ENCODE measurements at places on chromosomes 3 and 15.

GRCh38 chr15:60761505-60761845 is 282.5 kb upstream of the ICE2 start:
- no peak for DNase-seq

- peak; percentile 8 for DNase-seq
These were observed 3.0 kb upstream of the MAP1A start for GRCh38 chr15:43514241-43515057.

GRCh38 chr3:69803681-69804270 is 64.5 kb downstream of the MITF start:
- DNase-seq, result no peak

GRCh38 chr15:52069559-52069958 is 43.0 kb downstream of the BCL2L10 start:
- no peak for DNase-seq

DNA sequence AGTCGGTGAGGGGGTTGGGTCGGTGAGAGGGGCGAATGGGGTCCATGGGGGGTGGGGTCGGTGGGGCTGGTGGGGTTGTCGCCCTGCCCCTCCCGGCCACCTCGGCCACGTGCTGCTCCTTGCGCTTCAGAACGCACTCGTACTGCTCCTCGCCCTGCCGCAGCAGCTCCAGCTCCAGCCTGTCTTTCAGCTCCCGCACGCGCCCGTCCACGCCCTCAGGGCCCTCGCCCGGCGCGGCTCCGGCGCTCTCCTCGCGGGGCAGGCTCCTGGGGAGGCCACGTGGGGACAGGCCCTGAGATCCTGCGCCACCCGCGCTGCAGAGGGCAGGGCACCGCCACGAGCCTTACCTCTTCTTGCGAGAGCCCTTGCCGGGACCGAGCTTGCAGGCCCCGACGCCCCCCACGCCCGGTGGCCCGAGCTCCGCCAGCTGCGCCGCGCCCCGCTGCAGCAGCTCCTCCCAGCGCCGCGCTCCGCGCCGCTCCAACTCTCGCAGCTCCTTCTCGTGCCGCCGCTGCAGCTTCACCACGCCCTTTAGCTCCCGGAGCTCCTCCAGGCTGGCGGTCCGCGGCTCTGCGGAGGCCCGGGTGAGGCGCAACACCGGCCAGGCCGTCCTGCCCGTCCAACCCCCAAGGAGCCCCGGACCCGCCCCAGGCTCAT is 8.2 kb upstream of the ANKRD63 start:
- DNase-seq, result peak; percentile 5

GRCh38 chr3:149579838-149580542 is 77.8 kb downstream of the WWTR1 start:
- DNase-seq, result no peak

DNA sequence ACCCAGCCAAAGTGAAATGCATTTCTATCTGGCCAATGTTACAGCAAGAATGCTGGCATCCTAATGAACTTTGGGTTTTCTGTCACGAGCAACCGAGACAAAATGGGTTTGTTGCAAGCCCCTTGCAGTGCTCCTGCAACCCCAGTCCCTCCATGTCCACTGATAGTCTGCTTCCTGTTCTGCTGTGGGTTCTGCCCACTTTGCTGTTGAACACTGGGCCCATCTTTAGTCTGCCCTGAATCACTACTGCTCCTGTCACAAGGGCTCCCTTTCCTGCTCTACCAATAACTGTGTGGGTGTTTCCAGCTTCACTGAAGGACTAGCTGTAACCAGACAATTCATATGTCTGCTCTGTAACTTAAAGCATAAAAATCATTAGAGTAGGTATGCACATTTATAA is 12.7 kb upstream of the OXSR1 start:
- DNase-seq, result no peak

DNA sequence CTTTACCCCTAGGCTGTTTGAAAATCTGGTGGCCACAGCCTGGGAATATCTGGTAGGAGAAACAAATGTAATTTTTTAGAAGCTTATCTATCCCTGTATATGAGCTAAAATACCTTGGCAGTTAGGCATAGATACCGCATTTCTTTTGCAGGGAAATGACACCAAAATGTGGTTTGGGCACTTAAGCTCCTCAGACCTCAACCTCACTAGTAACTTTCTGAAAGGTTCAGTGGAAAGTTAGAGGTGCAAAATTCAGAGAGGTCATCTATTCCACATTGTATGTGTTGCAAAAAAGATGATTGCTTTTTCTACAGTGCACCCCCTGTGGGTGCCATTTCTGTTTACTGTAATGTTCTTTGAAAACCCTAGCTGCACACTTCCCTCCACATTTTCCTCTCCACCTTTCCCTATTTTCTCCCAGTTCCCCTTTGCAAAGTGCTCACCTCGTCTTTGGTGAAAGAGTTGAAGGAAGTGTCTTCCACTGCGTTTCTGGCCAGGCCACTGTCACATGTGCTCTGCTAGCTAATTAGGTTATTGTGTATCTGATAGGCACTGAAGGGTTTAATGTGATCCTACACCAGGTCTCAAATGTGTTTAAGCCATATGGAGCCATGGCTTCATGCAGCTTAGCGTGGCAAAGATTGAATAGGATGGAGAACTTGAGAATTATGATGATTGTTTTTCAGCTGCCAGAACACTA is 1.3 kb downstream of the SACM1L start:
- no peak for DNase-seq

- no peak for DNase-seq
These were observed 74.4 kb downstream of the DHX30 start for GRCh38 chr3:47877290-47877689.

- DNase-seq, result no peak
These were observed 165.8 kb downstream of the ZIC4 start for GRCh38 chr3:147240581-147240980.

DNA sequence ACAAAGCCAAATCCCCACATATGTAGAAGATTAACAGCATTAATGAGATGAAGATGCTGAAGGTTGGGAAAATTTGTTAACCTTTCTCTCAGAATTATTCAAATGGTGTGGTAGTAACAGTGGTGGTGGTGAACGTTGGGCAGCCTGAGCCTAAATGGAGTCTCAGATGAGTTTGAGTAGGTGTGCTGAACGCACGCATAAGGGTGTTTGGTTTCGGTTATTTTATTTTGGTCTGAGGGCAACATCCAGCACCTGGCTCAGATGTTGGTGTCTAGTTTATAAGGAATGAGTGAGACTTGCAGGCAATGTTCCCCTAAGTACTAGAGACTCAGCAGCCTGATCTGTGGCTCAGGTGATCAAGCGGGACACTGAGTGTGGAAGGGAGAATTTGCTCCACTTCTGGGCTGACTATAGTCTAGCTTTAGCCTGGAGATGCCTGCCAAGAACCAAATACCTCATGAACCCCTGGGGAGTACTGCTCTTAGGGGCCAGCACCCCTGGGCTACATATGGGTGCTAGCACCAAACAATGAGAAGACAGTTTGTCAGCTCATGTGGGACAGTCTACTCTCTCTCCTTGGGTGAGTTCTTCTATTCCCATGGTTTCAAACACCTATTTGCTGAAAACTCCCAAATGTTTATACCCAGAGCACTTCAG is 39.5 kb upstream of the ATP2C1 start:
- DNase-seq, result no peak

DNA sequence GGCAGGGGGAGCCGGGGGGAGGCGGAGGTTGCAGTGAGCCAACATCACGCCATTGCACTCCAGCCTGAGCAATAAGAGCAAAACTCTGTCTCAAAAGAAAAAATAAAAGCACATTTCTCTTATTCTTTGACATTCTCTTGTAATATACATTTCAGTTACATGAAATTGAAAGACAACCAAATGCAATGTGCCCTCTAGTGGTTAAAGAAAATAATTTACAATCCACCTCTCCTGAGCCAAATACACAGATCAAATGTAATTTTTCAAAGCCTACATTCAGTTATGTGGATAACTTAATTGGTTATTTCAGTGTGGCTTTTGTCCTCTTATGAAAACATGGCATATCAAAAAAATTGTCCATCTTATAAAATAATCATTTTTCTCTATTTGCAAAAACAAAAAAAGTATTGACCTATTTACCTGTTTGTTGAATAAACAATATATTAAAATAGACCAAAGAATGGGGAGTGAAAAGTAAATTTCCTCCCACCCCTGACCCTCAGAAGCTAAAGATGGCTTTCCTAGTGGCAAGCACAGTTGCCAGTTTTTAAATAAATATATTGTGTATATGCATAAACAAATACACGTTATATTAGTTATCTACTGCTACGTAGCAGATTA is 14.2 kb upstream of the U2SURP start:
- no peak for DNase-seq

DNA sequence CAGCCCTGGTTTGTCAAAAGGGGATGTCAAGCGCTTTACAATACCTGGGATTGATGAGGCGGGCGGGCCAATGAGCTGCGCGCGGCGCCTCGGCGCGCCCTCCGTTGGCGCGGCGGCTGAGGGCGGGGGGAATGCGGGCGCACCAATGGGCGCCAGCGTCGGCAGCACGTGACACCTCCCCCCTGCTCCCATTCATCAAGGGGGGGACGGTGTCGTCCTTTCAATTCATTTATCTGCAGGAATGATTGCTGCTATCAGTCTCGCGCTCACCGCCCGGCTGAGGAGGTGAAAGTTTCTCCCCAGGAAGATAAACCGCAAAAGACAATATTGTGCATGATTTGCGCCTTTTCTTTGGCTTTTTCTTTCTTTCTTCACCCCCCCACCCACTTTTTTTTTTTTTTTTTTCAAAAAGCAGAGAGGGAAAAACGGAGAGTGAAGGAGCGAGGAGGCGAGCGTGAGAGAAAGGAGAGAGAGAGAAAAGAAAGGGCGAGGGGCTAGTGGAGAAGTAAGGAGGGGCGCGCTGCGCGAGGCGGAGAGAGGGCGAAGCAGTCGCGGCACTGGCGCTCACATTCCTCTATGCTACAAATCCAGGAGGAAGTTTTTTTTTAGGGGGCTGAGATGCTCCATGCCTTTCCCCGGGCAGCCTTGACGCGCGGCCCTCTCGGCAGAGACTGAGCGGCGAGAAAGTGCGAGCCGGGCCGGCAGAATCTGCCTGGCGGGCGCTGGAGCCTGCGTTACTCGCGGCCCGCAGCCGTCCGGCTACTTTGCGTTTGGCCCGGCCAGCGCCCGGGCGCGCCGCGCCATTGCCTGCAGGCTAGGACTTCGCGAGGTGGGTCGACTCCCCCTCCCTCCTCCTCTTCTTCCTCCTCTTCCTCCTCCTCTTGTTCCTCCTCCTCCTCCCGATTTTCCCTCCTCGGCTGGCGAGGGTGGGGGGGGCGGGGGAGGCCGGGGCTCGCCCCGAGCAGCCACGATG is at the start of gene ZIC1:
Gene ZIC1, plus strand, starts transcription at position 223 of the 973 bp plus-strand sequence. Its CDS starts 748 bp downstream, at position 971.
- no peak for DNase-seq

- no peak for DNase-seq
These were observed 9.9 kb upstream of the RBSN start for GRCh38 chr3:15108869-15109268.

DNA sequence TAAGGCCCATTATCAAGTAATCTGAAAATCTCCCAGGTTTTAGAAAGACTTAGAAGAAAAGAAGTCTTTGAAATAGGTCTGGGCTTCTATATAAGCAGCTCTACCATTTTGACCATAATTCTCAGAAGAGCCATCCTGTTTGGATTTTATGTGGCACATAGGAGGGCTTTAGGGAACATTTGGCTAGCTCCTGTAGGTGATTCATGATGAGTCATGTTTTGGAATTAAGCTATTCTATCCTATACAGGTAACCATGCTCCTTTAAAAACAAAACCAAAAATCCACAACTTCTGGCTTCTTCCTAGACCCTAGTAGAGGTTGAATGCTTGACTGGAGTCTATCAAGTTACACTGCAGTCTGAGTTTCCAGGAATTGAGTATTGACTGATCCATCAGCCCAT is 8.9 kb downstream of the SST start:
- DNase-seq, result no peak

GRCh38 chr3:138914870-138915502 is 32.0 kb downstream of the FOXL2 start:
- no peak for DNase-seq

GRCh38 chr15:94882071-94882712 is 650.8 kb downstream of the MCTP2 start:
- DNase-seq, result no peak

- DNase-seq, result no peak
These were observed 61.0 kb downstream of the WNT7A start for GRCh38 chr3:13818919-13819318.

DNA sequence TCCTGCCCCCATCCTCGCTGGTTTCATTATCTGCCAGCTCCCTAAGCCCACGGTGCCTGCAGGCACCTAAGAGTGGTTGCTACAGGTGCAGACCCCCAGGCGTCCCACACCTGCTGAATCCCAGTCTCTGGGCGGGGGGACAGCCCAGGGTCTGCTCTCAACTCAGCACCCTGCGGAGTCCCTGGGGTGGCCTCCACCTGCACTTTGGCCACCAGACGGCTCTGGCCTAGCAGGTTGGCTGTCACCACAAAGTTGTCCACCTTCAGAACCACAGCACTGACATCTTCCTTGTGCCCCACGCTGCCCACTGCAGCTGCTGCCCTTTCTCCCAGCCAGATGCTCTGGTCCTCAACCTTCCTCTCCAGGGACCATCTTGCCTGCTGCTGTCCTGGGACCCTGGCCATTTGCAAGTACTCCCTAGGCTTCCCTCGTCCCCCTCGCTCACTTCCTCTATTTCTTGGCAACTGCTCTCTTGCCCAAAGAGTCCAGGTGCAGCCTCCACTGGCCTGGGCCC is 34.9 kb upstream of the SNRPA1 start:
- DNase-seq, result no peak

DNA sequence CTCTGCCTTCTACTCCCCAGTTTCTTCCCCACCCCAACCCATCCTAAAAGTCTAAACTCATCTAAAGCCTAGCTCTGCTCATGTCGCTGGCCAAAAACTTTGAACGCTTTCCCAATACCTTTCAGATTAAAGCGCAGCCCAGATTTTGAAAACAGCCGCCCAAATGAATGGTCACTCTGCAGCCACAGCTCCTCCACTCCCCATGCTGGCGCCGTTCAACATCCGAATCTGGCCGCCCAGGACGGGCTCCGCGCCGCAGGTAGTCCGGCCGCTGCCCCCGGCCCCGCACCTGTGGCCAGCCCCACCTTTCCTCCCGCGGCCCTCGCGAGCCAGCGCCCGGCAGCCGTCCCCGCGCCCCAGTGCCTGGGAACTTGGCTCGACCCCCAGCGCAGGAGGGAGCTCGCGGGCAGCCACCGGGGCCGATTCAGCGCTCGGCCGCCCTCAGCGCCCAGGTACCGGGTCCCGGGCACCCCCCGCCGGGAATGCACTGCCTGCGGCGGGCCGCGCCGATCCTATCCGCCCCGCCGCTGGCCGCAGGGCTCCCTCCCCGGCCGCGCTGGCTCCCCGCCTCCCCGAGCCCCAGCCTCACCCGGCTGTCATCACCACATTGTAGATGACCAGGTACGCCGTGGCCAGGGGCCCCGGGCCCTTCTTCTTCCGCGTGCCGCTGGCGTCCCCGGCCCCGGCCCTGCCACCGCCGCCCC is 417 bp downstream of the HACD2 start:
- no peak for DNase-seq

- no peak for DNase-seq
These were observed 104.8 kb upstream of the PLSCR5 start for GRCh38 chr3:146709969-146710368.

DNA sequence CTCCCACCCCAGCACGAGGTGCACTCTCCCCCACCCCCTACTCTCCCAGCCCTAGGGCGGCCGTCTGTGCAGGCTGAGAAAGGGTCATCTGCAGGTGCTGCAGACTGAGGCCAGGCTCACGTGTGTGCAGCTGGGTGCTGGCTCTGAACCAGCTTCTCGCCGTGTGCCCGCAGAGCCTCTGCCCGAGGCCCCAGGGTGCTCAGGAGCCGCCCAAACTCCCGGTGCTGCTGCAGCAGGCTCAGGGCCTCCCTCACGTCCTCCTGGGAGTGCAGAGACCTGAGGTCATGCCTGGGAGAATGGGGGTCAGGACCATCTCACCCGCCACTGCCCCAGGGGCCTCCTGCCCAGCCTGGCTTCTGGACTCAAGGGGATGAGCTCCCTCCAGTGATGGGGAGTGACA is 17.2 kb downstream of the SPTBN5 start:
- DNase-seq, result peak; percentile 14
